SJSA1 (cell line): ENCODE measurements at places on chromosomes 5 and 9.
A peak's percentile ranks its signal among the peaks of the same experiment; 100 is the strongest.

DNA sequence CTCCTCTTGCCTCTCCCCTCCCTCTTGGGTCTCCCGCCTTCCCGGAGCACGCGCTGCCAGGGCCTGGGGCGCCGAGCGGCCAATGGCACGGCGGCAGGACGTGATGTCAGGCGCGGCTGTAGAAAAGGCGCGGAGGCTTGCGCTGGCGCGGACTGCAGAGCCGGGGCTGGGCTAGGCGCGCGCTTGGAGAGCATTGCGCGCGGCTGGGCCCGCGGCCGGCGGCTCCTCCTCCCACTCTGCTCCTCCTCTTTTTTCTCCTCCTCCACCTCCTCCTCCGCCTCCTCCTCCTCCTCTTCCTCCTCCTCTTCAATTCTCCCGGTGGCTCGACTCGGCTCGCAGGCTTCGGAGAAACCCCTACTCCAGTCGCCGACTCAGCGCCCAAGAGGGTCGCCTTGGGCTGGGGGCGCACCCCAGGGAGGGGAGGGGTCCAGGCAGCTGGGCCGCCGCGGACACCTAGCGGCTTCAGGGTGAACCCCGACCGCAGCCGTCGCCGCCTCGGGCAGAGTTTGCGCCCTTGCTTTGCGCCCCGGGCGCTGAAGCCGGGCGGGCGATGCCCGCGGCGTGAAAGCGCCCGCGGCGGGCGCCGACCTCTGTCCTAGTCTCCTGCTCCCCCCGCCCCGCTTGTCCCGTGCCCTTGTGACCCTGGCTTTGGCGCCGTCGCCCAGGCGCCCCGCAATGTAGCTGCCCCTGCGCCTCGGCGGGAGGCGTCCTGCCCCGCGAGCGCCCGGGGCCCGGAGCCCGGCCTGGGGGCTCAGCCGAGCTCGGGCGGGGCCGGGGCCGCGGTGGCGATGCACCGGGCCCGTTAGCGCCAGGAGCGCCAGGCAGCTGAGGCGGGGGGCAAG is at the start of gene LHX2:
Gene LHX2 (plus strand): TSS at position 309 of the 842 bp plus-strand sequence. CDS start 581 bp downstream, outside the sequence.
- no peak within 1 kb of the TSS for H3K27ac ChIP-seq
- peak within 1 kb of the TSS; percentile 21; the same call in 1 of the 2 replicates for H3K4me3 ChIP-seq
- peaks cover 50% of the 10 kb centered on the region for H3K27me3 ChIP-seq

DNA sequence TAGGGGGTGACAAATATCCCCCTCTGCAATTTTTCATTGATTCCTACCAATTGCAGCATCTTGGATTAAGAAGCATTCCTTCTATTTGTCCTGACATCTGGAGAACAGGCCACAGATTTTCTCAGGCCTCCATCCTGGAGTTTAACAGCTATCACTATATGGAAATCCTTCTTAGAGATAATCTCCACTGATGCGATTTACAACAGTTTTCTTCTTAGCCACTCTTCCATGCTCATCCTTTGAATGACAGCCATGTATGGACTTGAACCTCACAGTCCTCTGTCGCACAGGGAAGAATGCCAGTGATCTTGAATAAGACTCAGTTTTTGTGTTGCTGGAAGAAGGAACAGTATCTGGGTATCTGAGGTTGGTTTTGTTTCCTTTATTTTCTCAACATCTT is 73.2 kb downstream of the PGM5 start:
- no peaks in the 10 kb centered on the region for H3K27me3 ChIP-seq
- no peaks in the 10 kb centered on the region for H3K4me1 ChIP-seq
- H3K4me3 ChIP-seq = no peak overlapping the region
- H3K36me3 ChIP-seq = no peaks in the 10 kb centered on the region
- no peak overlapping the region for H3K27ac ChIP-seq

- DNase-seq = no peak
- no peaks in the 10 kb centered on the region for H3K36me3 ChIP-seq
These were observed 172.4 kb downstream of the DENND1A start for GRCh38 chr9:123757547-123757946.

DNA sequence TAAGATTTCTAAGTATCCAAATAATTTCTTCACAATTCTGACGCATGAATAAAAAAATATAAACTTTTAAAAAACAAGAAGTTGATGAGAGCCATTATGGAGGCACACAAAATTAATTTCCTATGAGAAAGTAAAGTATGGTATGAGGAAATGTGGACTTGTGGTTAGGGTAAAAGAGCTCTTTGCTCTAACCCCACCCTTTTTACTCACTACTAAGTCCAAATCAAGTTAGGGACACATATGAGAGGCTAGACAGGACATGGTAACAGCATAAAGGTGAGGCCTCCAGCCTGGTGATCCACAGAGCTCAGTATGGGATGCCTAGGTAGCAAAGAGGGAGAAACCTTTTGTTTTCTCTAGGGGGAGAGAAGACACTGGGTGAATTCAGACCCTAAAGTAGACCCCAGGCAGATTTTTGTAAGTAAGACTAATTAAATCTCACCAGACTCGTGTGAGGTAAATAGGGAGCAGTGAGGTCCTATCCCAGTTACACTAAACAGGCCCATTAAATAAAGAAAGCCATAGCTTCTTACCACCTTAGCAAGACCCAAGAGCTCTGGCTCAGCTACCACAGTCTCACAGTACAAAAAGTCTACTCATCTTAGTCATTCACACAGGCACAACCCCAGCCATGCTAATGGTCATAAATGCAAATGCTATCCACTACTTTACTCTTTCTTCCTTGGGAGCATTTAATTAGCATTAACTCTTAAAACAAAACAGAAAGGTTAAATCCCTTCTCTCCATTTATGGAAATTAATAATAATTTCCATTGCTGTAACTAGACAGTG is 42.6 kb downstream of the MLLT3 start:
- DNase-seq = no peak
- H3K4me3 ChIP-seq = no peak overlapping the region
- H3K4me1 ChIP-seq = no peaks in the 10 kb centered on the region
- no peaks in the 10 kb centered on the region for H3K27me3 ChIP-seq

GRCh38 chr9:71916834-71917534 is 5.5 kb downstream of the C9orf85 start:
- H3K4me1 ChIP-seq = peaks cover 12% of the 10 kb centered on the region
- H3K36me3 ChIP-seq = no peaks in the 10 kb centered on the region
- DNase-seq = no peak
- H3K27me3 ChIP-seq = no peaks in the 10 kb centered on the region
